Cardiac muscle cell (in vitro differentiated cells and primary cell): ENCODE measurements at places on chromosomes 4 and X. TPM values are rescaled to one million over a fixed set of nuclear protein-coding genes. Genes with fewer than 3 reads are reported as not detected.

The DCAF12L1 gene
- total RNA-seq = 0.14 and 0.27 TPM in 2 replicates

The TRAPPC11 gene
- total RNA-seq = 23.5 and 45.7 TPM in 2 replicates

DNA sequence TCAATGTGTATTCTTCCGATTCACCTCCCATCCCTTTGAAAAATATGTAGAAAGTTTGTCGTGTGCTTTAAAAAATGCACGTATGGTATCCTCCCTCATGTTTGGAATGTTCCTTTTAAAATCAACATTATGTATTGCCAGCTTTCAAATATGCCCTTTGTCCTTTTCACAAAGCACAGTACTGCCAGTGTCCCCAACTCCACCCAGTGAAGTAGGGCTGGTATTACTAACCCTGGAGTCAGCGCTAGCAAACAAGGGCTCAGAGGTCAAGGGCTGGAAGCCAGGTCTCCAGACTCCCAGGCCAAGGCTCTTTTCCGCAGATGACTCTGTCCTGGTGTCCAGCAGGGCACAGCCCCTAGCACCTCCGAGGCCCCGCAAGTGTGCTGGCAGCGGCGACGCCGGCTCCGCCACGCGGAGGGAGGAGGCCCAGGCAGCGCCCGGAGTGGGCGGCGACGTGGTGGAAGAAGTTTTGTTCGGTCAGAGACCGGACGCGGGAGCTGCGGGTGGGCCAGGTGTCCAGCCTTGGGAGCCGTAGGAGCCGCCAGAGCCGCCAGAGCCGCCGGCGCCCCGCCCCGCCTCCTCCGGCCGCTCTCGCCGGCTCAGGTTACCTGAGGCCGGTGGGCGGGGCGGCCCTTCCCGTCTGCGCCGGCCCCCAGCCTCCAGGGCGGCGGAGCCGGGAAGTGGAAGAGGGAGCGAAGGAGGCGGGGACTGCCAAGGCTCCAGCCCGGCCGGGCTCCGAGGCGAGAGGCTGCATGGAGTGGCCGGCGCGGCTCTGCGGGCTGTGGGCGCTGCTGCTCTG, at the start of gene IL13RA1:
Gene IL13RA1 (plus strand): TSS at position 720 of the 799 bp plus-strand sequence. CDS start 33 bp downstream, at position 753.
- H3K4me3 ChIP-seq = peak within 1 kb of the TSS; percentile 80
- peak; percentile 92 for DNase-seq
- H3K4me1 ChIP-seq = no peaks in the 10 kb centered on the region
- H3K27me3 ChIP-seq = no peaks in the 10 kb centered on the region
- peak within 1 kb of the TSS; percentile 90 for H3K27ac ChIP-seq
- no peaks in the 10 kb centered on the region for H3K36me3 ChIP-seq

DNA sequence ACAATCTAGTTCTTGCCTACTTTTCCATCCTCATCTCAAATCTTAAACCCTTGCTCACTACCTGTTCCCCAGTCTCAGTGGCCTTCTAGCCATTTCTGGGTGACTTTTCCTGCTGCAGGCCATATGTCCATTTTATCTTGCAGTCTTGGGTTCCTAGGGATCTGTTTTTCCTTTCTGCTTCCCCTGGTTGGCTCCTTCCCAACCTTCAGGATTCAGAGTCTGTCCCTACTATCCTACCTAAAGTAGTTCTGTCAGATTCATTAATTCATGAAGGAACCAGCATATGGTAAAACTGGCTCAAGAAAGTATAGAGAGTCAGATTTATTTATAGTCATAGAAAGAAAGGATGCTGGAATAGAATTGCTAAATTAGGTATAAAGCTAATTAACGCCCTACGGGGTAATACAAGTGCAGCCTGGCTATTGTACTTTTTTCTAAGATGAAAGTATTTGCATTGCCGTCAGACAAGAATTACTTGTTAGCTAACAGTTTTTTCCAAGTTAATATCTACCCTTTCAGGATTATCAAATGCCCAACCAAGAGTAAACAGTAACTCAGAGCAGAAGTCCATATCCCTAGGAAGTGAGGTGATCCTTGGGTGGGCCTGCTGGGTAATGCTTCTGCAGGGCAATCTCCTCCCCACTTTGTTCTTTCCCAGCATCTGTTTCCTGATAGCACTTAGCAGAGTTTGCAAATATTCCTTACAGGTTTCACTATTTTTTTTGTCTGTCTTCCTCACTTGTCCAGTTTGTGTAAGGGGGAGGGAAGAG, 63.6 kb downstream of the REPS2 start:
- H3K27ac ChIP-seq = no peak overlapping the region
- peaks cover 8% of the 10 kb centered on the region for H3K4me1 ChIP-seq
- no peaks in the 10 kb centered on the region for H3K27me3 ChIP-seq
- no peak for DNase-seq
- H3K4me3 ChIP-seq = no peak overlapping the region

DNA sequence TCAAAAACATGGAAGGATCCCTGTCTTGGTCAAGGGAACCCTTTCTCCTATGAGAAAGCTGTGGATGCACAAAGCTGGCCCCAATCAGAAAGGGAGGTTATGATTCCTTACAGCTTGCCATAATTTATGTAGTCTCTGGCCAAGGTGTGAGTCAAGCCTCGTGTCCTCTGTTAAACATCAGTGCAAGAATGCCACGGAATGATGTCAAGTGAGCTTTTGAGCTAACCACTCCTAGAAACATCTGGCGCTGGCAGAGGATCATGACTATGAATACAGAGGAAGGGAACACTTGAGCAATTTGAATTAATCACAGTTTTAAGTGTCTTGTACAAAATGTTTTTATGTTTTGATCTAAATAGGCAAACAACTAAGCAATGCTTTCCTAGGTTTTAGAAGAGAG, 51.5 kb upstream of the RAP2C start:
- H3K4me1 ChIP-seq = no peaks in the 10 kb centered on the region
- no peak overlapping the region for H3K27ac ChIP-seq
- no peaks in the 10 kb centered on the region for H3K36me3 ChIP-seq
- H3K4me3 ChIP-seq = no peak overlapping the region
- DNase-seq = no peak

DNA sequence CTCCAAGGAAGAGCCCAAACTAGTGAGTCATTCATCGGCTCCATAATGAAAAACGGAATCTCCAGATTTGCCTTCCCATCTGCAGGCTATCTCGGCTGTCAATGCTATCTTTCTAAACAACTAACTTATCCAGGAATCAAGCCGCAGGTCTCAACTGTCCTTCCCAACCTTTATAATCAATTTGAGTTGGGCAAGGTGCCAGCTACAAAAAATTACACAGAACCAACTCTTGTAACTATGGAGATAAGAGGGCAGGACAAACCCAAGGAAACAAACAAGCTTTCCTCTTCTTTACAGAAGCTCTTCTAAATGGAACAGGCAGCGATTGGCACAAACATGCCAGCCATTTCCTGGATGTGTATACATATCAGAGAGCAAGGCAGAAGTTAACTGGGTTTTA, 61.2 kb upstream of the RAI2 start:
- H3K27ac ChIP-seq = no peak overlapping the region
- H3K27me3 ChIP-seq = no peaks in the 10 kb centered on the region
- DNase-seq = no peak
- H3K36me3 ChIP-seq = no peaks in the 10 kb centered on the region

- no peak for DNase-seq
- H3K36me3 ChIP-seq = peaks cover 18% of the 10 kb centered on the region
- no peak overlapping the region for H3K4me3 ChIP-seq
- H3K4me1 ChIP-seq = no peaks in the 10 kb centered on the region
Measured at GRCh38 chr4:2743518-2744445, 12.4 kb downstream of the TNIP2 start.

GRCh38 chr4:2103127-2103842, 44.2 kb downstream of the NAT8L start:
- H3K4me1 ChIP-seq = no peaks in the 10 kb centered on the region
- no peak overlapping the region for H3K27ac ChIP-seq
- H3K36me3 ChIP-seq = no peaks in the 10 kb centered on the region
- DNase-seq = no peak
- no peak overlapping the region for H3K4me3 ChIP-seq
- H3K27me3 ChIP-seq = no peaks in the 10 kb centered on the region

DNA sequence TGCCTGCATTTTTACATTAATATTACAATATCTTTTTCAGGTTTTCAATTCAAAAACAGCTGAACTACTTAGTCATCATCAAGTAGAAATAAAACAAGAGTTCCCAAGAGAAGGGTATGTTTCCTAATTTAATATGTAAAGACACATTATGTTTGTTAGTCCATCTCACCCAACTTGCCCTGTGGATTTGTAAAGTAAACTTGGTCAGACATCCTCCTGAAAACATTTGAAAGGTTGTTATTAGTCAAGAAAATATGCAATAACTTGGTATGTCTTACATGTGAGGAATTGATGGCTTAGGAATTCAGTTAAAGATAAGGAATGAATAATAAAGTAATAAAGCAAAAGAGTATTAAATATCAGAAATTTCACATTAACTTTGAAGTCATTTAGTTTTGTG, 12.2 kb downstream of the GK start:
- no peaks in the 10 kb centered on the region for H3K27me3 ChIP-seq
- H3K4me1 ChIP-seq = no peaks in the 10 kb centered on the region
- H3K4me3 ChIP-seq = no peak overlapping the region
- H3K27ac ChIP-seq = no peak overlapping the region
- DNase-seq = no peak

DNA sequence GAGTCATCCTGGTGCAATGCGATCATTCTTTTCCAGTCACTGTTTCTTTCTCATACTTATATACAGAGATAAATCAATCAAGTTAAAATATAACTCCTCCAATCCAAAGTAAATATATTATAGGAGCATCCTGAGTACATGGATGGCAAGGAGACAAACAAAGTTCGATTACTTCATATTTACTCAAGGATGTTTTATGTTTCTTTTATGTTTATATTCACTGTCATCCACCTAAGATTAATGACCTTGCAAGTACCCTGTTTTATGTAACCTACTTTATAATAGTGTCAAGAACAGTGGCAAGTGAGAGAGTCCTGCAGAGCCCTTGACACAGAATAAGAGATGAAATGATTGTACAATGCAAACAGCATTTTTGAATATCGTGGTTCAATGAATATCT, at the start of gene UGT2B11:
Gene UGT2B11 (minus strand): TSS at position 33 of the 400 bp plus-strand sequence. CDS start 26 bp downstream, at position 7.
- H3K27ac ChIP-seq = no peak within 1 kb of the TSS
- no peak within 1 kb of the TSS for H3K4me3 ChIP-seq
- no peaks in the 10 kb centered on the region for H3K4me1 ChIP-seq
- no peaks in the 10 kb centered on the region for H3K27me3 ChIP-seq
- no peak for DNase-seq
- H3K36me3 ChIP-seq = no peaks in the 10 kb centered on the region
